Activated T-cell treated with anti-CD3 and anti-CD28 coated beads for 1 hour (primary cell): ENCODE measurements at places on chromosomes 1 and 21.

DNA sequence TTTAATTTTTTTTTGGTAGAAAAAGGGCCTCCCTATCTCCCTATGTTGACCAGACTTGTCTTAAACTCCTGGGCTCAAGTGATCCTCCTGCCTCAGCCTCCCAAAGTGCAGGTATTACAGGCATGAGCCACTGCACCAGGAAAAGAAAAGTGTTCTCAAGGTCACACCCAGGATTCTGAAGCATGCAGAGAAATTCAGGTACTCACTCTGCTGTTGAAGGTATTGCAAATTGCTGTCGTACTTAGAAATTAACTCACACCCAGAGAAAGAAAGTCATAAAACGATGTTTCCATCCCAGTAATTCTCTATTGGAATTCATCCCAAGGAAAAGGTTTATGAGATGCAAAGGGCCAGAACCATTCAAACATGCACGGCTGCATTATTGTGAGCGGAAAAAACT is 73.7 kb downstream of the DHRS3 start:
- no peak for DNase-seq

DNA sequence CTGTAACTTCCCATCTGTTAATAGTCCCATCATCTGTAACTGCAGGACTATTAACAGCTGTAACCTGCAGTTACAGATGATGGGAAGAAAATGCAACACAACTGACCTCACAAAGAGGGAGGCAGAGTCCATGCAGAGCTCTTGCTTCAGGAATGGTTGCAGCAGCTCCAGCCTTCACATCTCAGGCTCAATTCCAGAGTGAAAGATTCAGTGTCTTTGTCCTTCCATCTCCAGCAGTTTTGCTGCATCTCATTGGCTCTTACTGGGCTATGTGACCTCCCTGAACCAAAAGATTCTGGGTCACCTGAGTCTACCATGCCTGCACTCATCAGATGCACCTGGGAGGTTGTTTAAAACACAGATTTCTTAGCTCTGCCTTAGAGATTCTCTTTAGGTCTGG is 686.7 kb downstream of the MATN1 start:
- DNase-seq: no peak

DNA sequence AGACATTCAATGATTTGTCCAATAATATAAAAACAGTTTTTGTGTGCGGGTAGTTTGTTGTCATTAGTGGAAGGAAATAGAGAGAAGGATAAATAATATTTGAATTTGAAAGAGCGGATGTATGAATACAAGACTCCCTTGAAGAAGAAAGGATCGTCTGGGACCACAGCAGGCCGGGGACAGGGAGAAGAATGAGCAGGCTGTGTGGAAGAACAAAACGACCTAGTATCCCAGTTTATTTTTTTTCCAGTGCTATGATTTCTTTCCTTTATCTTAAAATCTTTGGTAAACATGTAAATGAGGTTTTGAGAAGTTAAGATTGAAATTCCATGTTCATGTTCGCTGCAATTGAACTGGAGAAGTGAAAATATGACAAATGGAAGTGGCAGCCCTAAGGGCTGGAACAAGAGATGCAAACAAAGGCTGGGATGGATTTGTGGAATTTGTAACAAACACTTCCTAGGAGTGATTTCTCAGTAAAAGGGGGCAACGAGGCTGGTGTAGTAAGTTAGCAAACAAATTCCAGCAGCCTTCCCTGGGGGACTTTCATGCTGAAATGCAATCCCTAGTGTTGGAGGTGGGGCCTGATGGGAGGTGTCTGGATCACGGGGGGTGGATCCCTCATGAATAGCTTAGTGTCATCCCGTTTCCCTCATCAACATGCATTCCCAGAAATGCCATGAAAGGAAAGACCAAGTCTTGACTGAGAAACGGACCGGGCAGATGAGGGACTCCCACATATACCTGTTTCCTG is 10.2 kb upstream of the IFI16 start:
- no peak for DNase-seq

GRCh38 chr1:94031154-94031553 is 89.8 kb downstream of the ABCA4 start:
- no peak for DNase-seq

- no peak for DNase-seq
Observed at GRCh38 chr21:15560383-15561056, 169.3 kb upstream of the USP25 start.

GRCh38 chr1:22229379-22229778 is 86.5 kb upstream of the WNT4 start:
- DNase-seq: no peak
